ENCODE measurements at places on chromosomes 6 and 20.

- no peak overlapping the region for H3K27ac ChIP-seq
- H3K27me3 ChIP-seq, result no peaks in the 10 kb centered on the region
- DNase-seq, result no peak
- H3K4me3 ChIP-seq, result no peak overlapping the region
Observed at GRCh38 chr6:147060636-147061035, 143.6 kb upstream of the STXBP5 start.

GRCh38 chr6:129312880-129313279 is 397.1 kb downstream of the ARHGAP18 start:
- peaks cover 15% of the 10 kb centered on the region for H3K4me1 ChIP-seq
- no peaks in the 10 kb centered on the region for H3K36me3 ChIP-seq
- no peak overlapping the region for H3K4me3 ChIP-seq
- peak; percentile 67 for DNase-seq

GRCh38 chr20:53444401-53445149 is 149.1 kb downstream of the ZNF217 start:
- DNase-seq, result no peak
- H3K36me3 ChIP-seq, result no peaks in the 10 kb centered on the region
- no peak overlapping the region for H3K4me3 ChIP-seq

DNA sequence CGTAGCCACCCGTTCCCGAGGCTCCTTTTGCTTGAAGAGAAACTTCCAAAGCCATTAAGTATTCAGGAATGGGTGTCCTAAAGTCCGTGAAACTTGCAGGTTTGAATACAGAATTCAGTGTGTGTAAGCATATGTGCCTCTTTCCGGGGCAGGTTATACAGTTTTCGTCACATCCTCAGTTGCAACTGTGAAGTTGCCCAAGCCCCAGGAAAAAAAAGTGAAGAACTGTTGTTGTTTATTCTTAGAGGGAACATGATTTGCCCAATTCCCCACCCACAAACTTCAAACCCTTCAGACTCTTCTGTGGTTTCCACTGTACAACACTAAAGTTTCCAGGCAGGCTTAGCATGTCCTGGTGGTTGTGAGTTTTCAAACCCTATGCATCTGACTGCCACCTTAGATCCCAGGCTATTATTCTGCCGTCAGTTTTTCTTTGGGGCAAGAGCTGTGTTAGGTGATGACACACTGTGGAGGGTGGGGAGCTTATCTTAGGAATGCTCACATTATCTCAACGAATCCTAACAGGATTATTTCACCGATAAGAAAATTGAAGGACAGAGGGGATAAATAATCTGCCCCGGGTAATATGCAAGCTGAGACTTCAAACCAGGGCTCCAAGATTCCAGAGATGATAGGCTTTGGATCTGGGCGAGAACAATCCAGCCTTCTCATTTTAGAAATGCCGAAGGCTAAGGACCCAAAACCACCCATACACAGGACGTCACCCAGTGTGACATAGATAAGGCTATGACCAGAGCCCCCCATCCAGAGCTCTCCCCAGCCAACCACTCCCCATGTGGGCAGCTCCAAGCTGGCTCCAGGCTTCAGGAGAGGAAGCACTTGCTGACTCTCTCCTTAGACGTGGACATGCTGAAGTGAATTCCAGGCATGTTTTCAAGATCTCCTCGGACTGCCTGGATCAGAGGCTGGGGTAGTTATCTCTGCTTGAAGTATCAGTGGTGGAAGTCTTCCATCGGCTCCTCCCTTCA is 81.7 kb upstream of the AFDN start:
- H3K27me3 ChIP-seq, result peaks cover 77% of the 10 kb centered on the region
- H3K4me1 ChIP-seq, result no peaks in the 10 kb centered on the region
- no peak for DNase-seq
- H3K36me3 ChIP-seq, result no peaks in the 10 kb centered on the region

- H3K27me3 ChIP-seq, result no peaks in the 10 kb centered on the region
- peak; percentile 40 for DNase-seq
- peaks cover 62% of the 10 kb centered on the region for H3K36me3 ChIP-seq
Observed at GRCh38 chr6:18166312-18167036, 11.3 kb downstream of the KDM1B start.
